ENCODE measurements at places on chromosomes 3 and 15.

GRCh38 chr15:92294759-92295158, 98.9 kb upstream of the ST8SIA2 start:
- no peak for DNase-seq

DNA sequence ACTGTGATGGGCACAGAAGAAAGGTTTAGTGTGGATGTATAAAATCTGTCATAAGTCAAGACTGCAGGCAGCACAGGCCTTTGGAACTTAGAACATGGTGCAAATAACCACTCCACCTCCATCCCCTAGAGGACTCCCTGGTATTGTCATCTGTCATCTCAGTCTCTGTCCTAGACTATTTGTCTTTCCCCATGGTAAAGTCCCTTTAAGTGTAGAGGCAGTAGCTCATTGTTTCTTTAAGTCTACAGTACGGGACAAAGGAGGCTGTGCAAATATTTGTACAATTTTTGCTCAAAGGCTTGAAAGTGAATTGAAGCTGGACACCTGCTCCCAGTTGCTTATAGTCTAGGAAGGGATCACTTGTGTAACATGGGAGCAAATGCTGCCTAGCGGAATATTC, 3.2 kb upstream of the PXYLP1 start:
- DNase-seq = no peak

DNA sequence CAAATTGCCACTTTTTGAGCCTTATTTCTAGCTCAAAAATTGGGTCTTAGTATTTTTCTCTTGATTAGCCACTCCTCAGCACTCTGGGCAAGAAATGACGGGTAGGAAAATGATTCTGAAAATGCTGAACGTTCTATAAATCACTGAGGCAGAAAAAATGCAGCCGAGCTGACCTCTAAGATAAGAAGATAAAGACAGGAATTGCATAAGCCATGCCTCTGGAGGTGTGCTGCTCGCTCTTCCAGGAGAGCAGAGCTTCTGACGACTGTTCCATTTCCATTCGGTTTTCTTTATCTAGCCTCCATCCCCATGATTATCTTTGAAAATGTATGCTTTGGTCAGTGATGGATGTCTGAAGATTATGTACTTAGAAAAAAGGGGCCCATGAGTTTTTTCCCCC, 558.8 kb upstream of the ADAMTS9 start:
- DNase-seq = no peak

- no peak for DNase-seq
These were observed 33.3 kb upstream of the C15orf39 start for GRCh38 chr15:75168374-75168773.

GRCh38 chr15:55661428-55661827, 73.3 kb upstream of the PYGO1 start:
- DNase-seq = no peak

- DNase-seq = no peak
These were observed 248.3 kb downstream of the WDR72 start for GRCh38 chr15:53511175-53511574.

DNA sequence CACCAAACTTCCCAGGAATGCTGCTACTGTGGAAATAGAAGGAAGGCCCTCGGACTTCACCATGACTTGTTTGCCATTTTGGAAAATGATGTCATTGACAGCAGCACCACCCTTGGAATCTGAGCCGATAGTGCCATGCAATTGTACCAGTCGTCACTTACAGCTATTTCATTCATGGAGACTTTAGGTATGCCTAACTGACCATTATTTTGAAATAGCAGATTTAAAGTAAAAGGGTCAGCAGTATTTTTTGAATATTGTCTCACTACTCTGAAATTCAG, 66.0 kb upstream of the ARL8B start:
- DNase-seq = no peak

DNA sequence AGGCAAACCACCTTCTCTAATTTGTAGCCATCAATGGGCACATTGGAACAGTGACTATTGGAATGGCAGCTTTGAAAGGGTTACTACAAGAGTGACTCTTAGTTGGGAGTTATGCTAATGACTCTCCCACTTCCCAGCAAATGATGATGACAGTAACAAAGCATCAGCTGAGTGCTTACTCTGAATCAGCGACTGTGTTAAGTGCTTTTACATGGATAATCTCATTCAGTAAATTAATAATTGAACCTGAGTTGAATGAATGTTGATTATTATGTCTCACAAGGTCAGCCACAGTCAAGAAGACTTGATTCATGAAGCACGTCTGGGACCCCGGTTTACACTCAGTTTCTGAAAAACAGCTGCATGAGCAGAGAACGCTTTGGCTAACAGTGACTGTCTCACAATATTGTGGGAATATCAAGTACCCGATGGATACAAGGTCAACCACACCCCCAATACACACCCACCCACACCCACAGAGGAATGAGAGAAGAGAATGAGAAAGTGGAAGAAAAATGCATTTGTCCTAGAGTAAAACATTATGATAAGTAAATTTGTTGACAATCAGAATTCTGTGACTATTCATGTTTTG, 242.0 kb upstream of the FEZF2 start:
- no peak for DNase-seq

- no peak for DNase-seq
These were observed 52.8 kb downstream of the CLASP2 start for GRCh38 chr3:33665294-33665693.

- DNase-seq = no peak
These were observed 188.1 kb downstream of the FNDC3B start for GRCh38 chr3:172227340-172228035.

DNA sequence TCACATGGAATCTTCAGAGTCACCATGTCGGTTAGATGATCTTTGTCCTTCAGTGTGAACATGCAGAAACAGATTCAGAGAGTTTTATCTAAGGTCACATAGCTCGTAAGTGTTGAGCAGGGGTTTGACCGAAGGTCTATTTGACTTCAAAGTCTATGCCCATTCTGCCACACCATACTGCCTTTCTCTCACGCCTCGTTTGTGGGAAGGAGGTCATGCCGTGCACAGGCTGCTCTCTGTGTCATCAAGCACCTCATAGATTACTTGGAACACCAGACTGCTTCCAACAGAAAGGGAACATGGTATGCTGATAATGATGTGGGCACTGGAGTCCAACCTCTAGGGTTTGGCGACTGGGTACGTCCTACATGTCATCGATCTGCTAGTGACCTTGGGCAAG, 128.8 kb downstream of the SV2B start:
- DNase-seq = no peak

DNA sequence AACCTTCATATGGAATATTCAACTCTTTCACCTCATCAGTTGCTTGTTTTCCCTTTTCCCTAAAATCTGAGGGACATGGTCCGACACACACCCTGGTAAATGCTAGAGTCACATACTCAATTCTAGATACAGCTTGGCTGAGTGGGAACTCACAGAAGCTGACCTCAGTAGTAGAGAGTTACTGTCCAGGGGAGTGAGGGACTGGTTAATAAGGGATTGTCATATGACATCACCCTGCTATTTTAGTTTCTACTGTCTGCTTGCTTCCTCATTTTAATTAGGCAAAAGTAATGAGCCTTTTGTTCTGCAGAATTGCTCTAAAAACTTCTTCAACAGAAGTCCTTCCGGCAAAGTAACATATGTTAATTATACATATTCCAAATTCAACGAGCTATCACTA, 244.5 kb downstream of the ZIC4 start:
- DNase-seq = no peak

GRCh38 chr15:73930371-73930770, 4.1 kb downstream of the LOXL1 start:
- DNase-seq = peak; percentile 74

GRCh38 chr3:117184574-117184973, 475.0 kb downstream of the TUSC7 start:
- DNase-seq = no peak

GRCh38 chr3:45009868-45010267, 16.2 kb upstream of the CLEC3B start:
- DNase-seq = no peak

GRCh38 chr3:176274161-176274560, 923.1 kb downstream of the TBL1XR1 start:
- no peak for DNase-seq

- no peak for DNase-seq
These were observed 70.9 kb downstream of the IGF1R start for GRCh38 chr15:98719137-98719740.

GRCh38 chr3:11136830-11137626, 17.3 kb upstream of the HRH1 start:
- DNase-seq = peak; percentile 63

- DNase-seq = no peak
These were observed 384.6 kb upstream of the RORA start for GRCh38 chr15:61613729-61614128.

DNA sequence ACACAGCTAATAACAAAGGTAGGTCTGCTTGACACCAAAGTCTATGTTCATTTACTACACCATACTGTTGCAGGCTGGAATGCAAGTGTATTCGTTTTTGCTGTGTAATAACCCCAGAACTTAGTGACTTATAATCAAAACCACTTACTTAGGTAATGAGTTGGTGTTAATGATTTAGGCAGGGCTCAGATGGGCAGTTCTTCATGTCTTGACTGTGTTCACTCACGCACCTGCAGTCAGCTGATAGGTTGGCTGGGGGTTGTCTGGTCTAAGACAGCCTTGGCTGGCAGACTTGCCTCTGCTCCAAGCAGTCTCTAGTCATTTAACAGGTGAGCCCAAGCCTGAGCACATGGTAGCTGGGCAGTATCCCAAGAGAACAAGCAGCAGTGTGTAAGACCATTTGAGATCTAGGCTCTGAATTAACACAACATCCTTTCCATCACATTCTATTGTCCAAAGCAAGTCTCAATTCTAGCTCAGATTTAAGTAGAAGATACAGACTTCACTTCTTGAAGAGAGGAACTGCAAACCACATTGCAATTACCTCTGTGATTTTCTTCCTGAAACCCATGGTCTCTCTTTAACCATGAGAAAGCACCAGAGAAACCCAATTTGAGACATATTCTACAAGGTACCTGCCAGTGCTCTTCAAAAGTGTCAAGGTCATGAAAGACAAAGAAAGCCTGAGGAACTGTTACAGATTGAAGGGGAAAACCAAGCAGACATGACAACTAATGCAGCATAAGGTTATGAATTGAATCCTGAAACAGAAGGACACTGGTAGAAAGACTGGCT, 13.3 kb upstream of the DCLK3 start:
- no peak for DNase-seq

DNA sequence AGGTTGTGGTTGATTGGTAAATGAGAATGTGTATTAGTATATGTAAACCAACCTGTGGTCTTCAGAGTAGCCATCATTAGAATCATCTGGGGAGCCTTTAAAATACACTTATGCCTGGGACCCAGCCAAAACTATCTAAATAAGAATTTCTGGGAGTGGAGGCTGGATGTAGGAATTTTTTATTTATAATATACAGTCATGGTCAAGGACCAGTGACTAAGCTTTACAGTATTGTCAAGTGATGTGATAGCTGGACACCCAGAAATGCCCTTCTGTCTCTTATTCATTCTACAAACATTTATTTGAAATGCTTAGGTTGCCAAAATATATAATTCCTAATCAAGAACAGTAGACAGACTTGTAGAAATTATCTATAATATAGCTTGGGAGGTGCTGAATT, 132.2 kb downstream of the MBNL1 start:
- no peak for DNase-seq

GRCh38 chr3:35385271-35385670, 254.1 kb upstream of the ARPP21 start:
- no peak for DNase-seq

DNA sequence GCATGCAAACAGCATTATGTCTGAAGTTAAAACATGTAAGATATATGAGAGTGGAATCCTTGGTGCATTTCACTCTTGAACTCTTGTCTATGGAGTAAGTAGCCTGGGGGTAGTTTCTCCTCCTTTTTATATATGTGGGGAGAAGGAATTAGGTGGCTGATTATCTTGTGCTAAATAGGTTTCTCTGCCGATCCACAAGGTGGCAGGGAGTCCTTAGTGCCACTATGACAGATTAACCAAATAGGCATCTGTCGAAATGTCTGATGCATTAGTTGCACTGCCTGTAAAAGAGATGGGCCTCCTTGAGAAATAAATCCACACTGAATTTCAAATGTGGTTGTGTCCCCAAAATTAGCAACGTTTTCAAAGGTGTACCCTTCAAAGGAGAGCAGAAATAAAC, 170.1 kb downstream of the CNTN4 start:
- no peak for DNase-seq

DNA sequence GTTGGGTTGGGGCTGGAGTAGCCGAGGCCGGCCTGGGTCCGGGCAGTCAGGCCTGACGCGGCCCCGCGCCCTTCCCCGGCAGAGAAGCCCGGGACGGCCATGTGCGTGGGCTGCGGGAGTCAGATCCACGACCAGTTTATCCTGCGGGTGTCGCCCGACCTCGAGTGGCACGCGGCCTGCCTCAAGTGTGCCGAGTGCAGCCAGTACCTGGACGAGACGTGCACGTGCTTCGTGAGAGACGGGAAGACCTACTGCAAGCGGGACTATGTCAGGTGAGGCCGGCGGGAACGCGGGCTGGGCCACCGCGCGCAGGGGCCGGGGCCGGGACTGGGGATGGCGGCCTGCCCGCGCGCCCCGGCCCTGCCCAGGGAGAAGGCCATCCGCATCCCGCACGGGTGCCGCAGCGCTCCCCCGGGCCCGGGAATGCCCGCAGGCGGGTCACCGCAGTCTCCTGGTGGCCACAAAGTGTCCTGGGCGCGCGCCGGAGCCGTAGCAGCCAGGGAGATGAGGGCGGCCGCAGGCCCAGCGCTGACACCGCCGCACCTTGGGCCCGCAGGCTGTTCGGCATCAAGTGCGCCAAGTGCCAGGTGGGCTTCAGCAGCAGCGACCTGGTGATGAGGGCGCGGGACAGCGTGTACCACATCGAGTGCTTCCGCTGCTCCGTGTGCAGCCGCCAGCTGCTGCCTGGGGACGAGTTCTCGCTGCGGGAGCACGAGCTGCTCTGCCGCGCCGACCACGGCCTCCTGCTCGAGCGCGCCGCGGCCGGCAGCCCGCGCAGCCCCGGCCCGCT, 1.3 kb downstream of the ISL2 start:
- peak; percentile 33 for DNase-seq

DNA sequence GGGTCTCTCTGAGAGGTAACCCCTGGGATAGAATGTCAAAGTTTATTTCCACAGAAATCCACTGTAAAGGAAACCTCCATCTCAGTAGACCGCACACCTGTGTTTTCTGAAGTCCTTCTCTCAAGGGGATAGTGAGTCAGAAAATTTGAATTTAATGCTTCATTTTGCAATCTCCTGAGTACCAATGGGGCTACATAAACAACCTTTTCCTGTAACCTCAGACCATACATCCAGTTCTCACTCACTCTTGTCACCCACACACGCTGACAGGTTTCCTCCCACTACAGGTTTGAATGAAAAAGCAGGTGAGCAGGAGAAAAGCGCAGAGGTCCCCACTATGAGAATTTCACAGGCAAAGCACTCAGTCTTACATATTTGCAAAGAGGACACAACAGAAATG, 165.3 kb upstream of the MCTP2 start:
- no peak for DNase-seq

DNA sequence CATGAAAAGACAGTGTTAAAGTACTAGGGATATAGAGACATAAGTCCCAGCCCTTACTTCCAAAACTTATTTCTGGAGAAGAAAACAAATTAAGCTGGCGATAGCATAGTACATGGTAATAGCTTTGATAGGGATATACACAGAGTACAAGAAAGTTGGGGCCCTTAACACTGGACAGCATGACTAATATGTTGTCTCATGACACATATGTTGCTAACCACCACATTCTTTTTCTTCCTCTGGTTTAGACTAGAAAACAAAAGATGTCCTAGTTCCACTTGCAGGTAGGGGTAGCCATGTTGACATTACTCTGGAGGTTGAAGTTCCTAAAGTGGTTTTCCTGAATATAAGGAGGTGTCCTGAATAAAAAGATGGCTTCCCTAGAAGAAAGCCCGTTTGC, 75.3 kb downstream of the RFX7 start:
- no peak for DNase-seq

Measured in right hindlimb (tissue), 1 donor.